Sigmoid colon (tissue), 7 donors: ENCODE measurements at places on chromosomes 11 and 22.

DNA sequence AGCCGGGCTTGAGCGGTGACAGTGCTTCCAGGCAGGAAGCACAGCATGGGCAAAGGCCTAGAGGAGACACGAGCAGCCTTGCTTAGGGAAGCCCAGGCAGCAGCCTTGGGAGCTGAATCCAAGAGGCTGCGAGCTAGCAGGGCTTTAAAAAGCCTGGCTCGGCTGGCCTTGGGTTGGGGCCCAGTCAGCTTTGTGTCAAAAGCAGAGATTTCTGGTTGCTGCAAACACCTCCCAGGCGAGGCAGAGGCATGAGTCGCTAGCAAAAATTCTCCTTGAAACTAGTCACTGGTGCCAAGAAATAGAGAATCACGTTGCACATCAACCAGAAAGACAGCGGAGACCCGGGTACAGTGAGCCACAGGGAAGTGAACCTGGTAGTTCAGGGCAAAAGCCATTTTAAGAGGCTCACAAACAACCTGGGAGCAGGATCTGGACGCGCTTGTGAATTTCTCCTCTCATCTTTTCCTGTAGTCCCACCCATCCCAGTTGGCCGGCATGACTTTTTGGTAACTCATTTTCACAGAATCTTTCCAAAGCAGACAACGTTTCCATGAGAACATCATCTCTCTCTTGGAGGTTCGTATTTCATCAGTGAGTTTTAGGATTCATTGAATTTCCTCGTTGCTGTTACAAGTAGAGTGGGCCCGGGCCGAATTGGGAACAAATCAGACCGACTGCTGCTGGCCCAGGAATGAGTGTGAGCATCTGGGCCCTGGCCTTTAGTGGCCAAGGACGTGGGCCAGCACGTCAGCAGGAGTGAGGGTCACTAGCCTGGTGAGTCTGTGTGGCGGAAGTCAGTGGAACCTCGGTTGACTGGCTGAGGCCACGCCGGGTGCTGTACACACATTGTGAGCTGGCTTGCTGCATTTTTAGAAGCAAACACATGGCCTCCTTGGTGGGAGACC lies 16.4 kb upstream of the FGF4 start:
- no peak for DNase-seq

- DNase-seq = no peak
Measured at GRCh38 chr22:46109474-46110003, 40.8 kb upstream of the PPARA start.

- DNase-seq = peak; percentile 84
Measured at GRCh38 chr22:38258895-38259294, 13.9 kb downstream of the TMEM184B start.

GRCh38 chr11:61273178-61274078 lies 21.7 kb downstream of the VWCE start:
- no peak for DNase-seq

- no peak for DNase-seq
Measured at GRCh38 chr11:57223601-57224000, 13.4 kb downstream of the APLNR start.

DNA sequence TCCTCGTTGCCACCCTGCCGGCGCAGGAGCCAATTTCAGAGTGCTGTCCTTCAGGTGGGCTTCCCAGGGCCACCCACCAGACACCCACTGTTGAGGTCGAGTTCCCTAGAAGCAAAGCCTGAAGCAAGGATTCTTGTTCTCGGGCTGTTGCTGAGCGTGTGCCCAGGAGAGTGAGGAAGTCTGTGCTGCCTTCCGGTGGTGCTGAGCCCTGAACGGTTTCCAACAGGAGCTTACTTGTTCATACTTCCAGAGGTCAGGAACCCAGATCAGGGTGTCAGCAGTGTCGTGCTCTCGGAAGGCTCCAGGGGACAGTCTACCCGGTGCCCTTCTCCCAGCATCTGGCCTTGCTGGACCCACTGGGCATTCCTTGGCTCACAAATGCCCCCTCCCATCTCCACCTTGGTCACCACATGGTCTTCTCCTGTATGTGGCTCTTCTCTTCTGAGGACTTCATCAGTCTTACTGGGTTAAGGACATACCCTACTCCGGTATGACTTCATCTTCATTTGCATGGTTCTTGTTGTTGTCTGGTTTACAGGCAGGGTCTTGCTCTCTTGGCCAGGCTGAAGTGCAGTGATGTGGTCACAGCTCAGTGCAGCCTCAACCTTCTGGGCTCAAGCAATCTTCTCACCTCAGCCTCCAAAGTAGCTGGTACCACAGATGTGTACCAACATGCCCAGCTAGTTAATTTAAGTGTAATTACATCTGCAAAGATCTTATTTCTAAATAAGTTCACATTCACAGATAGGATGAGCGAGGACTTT lies 11.2 kb downstream of the SLC25A1 start:
- DNase-seq = no peak
